ENCODE measurements at places on chromosomes 7 and 10.

DNA sequence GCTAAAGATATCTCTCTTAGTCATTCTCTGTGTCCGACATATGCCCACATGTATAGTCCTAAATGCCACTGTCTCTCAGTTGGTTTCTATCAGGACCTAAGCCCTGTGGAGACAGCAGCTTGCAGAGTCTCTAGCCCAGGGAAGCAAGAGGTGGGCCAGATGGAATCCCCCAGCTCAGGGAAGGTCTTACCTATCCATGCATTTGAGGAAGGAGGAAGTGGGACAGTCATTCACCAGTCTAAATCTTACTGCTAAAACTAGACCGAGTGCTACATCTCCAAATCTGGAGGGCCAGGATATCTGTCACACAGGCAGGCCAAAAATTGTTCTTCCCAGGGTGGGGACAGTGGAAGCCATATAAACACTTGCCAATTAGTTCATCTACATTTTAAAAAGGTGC lies 26.4 kb upstream of the HERPUD2 start:
- DNase-seq = no peak

- DNase-seq = no peak
Observed at GRCh38 chr7:37730501-37730900, 46.9 kb downstream of the GPR141 start.

DNA sequence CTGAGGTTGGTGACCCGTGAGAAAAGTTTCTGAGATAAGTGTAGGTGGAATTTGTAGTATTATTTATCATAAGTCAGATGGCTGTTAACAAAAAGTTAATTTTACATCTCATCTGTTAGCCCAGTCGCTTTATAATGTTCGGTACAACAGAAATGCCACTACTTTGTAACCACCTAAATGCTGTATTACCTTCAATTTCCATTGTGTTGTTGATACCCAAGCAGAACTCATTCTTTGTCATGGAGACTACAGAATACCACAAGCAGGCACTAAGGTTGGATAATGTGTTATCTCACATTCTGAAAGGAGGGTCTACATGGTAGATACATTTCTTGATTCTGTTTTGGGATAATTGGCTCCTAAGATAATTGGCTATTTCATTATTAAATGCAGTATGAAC lies 249.8 kb upstream of the KAT6B start:
- no peak for DNase-seq

- no peak for DNase-seq
Observed at GRCh38 chr10:88186335-88186734, 322.9 kb downstream of the PTEN start.

GRCh38 chr10:51028420-51028819 lies 45.9 kb upstream of the PRKG1 start:
- no peak for DNase-seq

GRCh38 chr7:24833549-24833948 lies 76.3 kb upstream of the GSDME start:
- no peak for DNase-seq

DNA sequence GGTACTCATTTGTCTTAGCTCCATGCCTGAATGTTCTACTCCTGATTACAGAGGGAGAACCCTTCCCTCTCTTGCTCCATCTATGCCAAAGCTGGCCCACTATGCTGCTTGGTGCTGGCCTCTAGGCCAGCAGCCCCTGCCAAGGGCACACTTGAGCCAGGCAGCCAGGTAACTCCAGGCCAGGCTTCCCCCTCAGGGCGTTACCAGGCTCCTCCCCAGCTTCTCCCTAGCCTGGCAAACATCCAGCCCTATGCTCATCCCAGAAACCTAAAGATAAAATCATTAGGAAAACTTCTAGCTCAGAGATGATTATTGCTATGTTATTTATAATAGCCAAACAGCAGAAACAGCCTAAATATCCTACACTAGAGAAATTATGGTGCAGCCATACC lies 103.7 kb downstream of the KCNMA1 start:
- DNase-seq = no peak

GRCh38 chr7:33554046-33554445 lies 351.3 kb upstream of the BMPER start:
- DNase-seq = no peak

DNA sequence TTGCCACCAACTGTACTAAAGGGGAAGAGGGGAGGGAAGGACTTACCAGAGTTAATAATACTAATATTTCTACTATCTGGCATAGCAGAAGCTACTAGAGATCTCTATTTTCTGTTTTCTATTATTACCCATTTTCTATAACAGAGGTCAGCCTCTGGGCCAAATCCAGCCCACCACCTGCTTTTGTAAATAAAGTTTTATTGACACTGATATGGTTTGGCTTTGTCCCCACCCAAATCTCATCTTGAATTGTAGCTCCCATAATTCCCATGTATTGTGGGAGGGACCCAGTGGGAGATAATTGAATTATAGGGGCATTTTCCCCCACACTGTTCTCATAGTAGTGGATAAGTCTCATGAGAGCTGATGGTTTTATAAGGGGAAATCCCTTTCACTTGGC lies 45.9 kb upstream of the CUL1 start:
- no peak for DNase-seq

DNA sequence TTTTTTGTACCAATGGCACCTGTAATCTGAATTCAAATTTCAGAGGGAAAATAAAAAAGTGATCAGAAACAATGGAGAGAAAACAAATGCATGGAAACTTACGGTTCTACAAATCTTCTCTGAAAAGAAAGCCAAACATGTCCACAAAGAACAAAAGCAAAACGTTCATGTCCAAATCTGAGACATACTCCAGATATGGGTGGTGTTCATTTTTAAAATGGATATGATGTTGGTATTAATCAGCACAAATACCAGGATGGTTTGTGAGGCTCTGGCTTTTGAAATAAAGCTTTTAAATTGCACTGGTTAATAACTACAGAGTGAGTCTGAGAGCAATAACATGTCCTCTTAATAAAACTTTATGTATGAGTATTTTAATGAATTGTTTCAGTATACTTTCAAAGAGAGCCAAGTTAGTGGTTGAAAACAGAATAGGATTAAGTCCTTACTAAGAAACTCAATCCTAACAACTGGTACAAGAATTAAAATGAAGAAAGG lies 366.4 kb downstream of the INHBA start:
- no peak for DNase-seq

- no peak for DNase-seq
Observed at GRCh38 chr10:106540645-106541044, 623.9 kb downstream of the SORCS1 start.

- no peak for DNase-seq
Observed at GRCh38 chr10:123774132-123774742, 108.1 kb downstream of the GPR26 start.

GRCh38 chr10:129331839-129332220 lies 135.2 kb upstream of the MGMT start:
- no peak for DNase-seq

DNA sequence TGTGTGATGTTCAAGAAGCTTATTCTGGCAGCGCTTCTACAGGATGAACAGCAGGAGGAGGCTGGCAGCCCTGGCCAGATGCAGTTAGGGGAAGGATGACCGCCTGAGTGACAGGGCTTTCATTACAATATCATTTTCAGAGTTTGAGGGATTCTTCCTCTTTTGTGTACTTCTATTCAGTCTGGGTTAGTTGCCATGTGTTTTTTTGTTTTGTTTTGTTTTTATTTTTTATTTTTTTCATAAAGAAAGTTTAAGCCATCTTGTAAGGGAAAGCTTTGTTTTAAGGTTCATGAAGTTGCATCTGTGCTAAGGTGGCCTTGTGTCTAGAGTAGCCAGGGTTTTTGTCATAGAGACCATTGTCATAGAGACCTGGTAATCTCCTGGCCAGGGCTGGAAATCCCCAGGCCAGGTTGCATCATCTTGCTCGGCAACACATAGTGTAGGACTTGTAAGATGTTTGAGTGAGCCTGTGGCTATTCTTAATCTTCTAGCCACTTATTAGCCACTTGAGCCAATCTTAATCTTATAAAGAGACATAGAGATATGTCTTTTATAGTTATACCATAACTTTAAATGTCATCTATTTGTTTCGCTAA lies 230.5 kb upstream of the TMEM229A start:
- DNase-seq = no peak

DNA sequence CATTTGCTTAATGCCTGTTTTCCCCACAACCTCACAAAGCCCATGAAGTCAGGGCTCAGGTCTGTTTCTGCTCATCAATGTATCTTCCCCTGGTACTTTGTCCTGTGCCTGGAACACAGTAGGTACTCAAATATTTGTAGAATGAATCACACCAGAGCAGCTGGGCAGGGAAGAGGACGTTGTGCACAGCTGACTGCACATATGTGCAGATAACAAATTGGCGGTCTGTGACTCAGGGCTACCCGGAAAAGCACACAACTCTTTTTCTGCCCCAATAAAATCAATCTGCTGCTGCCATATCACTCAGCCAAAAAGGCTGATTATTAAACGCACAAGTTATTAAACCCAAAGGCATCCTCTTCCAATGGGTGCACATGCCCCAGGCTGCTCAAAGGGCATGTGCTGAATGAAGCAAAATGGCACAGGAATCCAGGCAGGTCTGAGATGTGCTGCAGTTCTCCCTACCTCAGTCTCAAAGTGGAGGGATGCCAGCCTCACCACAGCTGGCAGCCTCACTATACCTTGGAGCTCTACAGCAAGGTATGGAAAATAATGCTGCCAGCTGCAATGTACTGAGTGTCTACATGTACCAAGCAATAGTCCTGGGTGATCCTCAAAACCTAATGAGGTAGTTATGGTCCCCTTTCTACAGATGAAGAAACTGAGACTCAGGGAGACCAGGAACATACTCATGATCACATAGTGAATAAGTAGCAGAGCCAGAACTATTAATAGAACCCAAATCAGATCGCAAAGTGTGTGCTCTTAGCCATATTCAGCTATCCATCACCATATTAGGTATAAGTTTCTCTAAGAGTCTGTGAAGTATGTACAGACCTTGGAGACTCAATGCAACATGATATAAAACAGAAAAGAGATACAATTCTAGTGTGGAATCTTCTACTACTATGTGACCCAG lies 43.4 kb downstream of the SORBS1 start:
- no peak for DNase-seq

DNA sequence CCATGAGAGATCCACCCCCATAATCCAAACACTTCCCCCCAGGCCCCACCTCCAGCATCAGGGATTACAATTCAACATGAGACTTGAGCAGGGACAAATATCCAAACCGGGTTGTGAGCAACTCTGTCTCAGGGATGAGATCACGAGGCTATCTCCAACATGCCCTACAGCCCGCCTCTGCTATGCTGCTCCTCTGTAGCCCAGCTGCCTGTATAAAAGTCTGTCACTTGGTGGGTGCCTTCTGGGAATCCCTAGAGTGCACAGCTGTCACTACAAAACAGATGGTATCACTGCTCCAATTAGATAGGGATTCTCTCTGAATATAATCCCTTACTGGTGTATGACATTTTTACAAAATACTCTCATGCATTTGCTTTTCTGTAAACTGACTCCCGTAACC lies 114.9 kb upstream of the NANOS1 start:
- DNase-seq = no peak

GRCh38 chr10:72126184-72126871 lies 38.0 kb upstream of the SPOCK2 start:
- no peak for DNase-seq

DNA sequence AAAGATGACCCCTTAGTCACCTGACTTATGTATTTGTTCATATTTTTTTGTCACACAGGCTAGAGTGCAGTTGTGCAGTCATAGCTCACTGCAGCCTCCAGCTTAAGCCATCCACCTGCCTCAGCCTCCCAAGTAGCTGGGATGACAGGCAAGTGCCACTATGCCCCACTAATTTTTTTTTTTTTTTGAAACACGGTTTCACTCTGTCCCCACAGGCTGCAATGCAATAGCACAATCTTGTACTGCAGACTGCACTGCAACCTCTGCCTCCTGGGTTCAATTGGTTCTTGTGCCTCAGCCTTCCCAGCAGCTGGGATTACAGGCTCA lies 1.8 kb downstream of the MBLAC1 start:
- DNase-seq = no peak

DNA sequence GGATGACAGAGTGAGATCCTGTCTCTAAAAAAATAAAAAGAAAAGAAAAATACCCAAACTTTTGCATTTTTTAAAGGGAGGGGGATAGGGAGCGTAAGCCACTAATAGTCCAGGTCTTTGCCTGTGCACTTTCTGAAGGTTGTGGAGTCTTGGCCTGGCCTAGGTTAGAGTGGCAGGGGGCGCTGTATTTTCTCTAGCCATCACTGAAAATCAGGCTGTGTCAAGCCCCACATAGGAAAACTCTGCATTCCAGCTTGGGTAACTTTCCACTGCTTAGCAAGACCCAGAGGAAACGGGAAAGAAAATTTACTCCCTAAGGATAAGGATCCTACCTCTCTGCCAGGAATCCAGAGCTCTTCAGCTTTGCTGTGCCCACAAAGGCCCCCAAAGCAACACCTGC lies 10.5 kb upstream of the PAX4 start:
- DNase-seq = no peak

GRCh38 chr7:129266181-129266580 lies 41.4 kb downstream of the AHCYL2 start:
- no peak for DNase-seq

DNA sequence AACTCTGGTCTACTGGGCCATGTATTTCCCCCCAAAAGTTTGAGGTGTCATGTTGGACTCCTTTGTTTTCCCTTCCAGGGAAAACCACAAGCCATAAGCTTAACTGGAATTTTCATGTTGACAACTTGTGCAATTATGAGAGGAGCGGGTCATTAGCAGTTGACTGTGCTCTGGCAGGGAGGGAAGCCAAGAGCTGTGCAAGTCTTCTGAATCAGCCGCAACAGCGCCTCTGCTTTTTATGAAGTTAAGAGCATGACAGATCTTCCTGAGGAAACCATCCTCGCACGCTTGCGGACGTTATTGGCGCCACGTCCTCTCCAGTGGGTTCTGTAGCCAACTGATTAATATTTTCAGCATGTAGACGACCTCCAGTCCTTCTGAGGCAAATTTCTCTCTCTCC lies 148.7 kb upstream of the MKI67 start:
- no peak for DNase-seq

- no peak for DNase-seq
Observed at GRCh38 chr10:58359541-58359940, 24.7 kb downstream of the UBE2D1 start.

GRCh38 chr7:125934955-125935354 lies 1005.3 kb upstream of the POT1 start:
- no peak for DNase-seq

DNA sequence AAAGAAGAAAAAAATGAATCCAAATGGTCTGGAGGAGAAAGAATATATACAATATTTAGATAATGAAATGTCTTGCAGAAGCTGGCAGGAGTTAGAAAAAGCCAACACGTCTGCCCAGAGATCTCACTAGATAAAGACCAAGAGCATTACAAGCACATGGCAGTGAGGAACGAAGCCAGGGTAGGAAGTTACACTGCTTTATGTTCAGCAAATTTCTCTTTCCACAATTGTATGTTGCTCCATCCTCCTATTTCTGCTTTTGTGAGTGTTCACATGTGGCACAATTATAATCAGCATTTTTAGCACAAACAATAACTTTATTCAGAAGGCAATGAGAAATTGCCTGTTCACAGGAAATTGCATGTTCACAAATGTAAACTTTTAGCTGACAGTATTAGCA lies 53.7 kb downstream of the LRRC17 start:
- no peak for DNase-seq

- no peak for DNase-seq
Observed at GRCh38 chr7:149615690-149616270, 118.2 kb upstream of the ZNF746 start.

- DNase-seq = no peak
Observed at GRCh38 chr10:19785366-19785765, 30.9 kb upstream of the PLXDC2 start.

- no peak for DNase-seq
Observed at GRCh38 chr7:80614851-80615271, 23.6 kb upstream of the CD36 start.

Measured in stimulated activated CD4-positive, alpha-beta T cell treated with anti-CD3 and anti-CD28 coated beads, Interleukin-12 subunit alpha, Interleukin-12 subunit beta, amount 100 ng/mL, for 48 hours (primary cell).